DND-41 (cell line): ENCODE measurements at places on chromosomes 4 and X.

GRCh38 chr4:156659983-156660382 is 311.6 kb downstream of the PDGFC start:
- DNase-seq = no peak

- DNase-seq = no peak
Observed at GRCh38 chr4:109302361-109303139, at the start of gene COL25A1. Gene COL25A1, minus strand, starts transcription at chr4:109302658.

DNA sequence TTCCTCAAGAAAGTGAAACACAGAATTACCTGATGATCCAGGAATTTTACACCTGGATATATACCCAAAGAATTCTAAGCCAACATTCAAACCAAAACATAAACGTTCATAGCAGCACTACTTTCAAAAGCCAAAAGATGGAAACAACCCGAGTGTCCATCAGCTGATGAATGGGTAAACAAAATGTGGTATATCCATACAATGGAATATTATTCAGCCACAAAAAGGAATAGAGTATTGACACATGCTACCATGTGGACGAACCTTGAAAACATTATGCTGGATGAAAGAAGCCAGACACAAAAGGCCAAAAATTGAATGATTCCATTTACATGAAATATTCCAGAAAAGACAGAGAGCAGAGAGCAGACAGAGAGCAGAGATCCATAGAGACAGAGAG is 52.0 kb downstream of the IRF2 start:
- no peak for DNase-seq

- peak; percentile 80 for DNase-seq
Observed at GRCh38 chr4:153521478-153521877, 55.3 kb downstream of the TMEM131L start.

- DNase-seq = no peak
Observed at GRCh38 chr4:139760567-139760966, 94.9 kb downstream of the MGST2 start.

DNA sequence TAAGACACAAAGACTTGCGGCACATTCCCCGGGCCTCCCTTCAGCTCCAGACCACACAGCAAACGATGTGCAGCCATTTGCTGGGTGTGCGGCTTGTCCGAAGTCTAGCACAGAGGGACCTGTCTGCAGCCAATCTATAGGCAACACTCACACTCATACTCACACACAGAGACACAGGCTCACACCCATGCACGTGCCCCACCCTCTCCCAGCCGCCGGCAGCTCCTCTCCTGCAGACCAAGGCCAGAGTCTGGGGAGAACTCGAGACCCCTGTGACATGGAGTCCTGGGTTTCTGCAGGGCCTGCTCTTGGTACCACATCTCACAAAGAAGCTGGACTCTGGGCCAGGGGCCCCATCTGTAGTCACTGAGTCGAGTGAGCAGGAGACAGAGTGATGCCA is 245.4 kb upstream of the PSAPL1 start:
- DNase-seq = no peak

- no peak for DNase-seq
Observed at GRCh38 chr4:122806981-122807679, 19.5 kb upstream of the FGF2 start.

- no peak for DNase-seq
Observed at GRCh38 chr4:76061982-76062381, 12.5 kb upstream of the ART3 start.

GRCh38 chr4:114163051-114163450 is 183.6 kb upstream of the ARSJ start:
- no peak for DNase-seq

DNA sequence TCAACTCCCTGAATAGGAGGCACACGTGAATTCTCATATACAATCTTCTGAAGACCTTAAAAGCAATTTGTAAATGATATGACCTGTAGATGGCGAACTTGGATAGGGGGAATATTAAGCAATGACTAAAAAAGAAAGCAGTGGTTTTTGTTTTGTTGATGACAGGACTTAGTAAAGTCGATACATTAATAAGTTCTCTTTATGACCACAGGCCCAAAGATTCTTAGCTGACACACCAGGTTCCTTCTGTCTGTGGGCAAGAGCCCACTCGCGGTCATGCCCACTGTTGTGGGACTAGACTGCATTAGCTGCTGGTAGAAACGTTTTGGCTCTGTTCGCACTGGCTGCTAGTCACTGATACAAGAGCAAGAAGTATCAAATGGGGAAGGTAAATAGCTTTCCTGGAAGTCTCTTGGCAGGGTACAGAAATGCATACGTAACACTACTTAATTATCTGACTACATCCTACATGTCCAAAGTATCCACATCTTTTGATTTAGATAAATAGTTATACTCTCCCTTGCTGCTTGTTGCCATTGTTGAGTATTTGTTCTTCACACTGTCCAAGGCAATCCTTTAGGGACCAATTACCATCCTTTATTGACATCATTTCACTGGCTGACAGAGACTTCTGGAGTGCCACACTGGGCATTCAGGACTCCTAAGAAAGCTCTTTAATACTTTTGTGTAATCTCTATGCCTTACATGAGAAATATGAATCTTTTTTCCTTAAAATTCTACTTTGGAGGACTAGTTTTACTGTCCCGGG is 31.0 kb downstream of the ALPK1 start:
- no peak for DNase-seq

GRCh38 chr4:165563851-165564250 is 185.0 kb downstream of the CPE start:
- DNase-seq = no peak

GRCh38 chrX:7158468-7158990 is 10.6 kb upstream of the PUDP start:
- DNase-seq = no peak

DNA sequence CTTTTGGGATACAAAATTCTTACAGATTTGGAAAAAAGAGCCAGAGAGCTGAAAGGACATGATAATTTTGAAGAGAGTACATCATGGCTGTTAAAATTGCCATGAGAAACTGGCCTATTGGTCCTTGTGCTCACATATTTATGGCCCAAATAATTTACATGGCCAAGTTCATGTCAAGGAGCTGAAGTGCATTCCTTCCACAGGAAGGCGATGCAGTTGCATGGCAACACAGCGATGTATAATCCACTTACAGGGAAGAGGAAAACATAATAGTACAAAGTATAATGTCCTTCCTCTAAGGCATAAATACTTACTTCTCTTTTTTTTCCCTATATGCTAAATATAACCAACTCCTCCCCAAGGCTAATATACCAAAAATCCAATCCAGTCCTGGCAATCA is 914.5 kb upstream of the AGA start:
- DNase-seq = no peak

DNA sequence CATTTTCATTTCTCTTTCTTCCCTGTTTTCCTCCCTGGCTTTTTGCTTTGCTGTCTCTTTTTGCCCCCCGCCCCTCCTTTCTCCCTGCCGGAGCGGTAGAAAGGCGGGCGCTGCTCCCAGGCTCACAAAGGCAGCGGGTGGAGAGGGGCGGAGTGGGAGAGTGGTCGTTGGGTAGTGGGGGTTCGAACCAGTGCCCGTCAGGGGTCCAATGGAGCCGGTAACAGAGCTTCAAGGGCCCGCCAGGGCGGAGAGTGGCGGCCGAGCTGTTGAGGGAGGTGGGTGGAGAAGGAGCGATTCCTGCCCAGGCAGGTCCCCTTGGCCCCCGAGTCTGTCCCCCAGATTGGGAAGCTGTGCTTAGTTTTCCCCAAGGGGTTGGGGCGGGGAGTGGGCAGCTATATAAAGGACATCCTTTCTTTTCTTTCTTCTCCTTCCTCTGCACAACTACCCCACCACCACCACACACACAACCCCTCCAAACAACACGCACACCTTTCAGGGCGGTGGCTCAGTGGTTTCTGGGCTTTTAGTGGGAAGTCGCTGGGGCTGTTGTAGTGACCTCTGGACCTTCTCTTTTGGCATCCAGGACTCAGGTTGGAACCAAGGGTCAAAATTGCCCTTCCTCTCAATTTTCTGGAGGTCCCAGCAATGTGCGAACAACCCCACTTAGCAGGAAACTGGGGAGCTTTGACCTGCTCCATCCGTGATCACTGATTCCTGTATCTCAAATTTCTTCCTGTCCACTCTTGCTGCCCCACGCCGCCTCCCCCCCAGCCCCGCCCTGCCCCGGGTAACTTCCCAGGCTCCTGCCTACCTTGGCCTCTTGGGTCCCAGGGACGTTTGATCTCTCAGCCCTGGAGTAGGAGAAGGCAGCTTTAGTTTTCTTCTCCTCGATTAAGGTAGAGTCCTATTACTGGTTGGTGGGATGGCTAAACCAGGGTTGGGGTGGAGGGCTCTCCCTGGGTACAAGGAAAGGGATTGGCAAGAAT is 1.9 kb downstream of the EFNB1 start:
- no peak for DNase-seq

DNA sequence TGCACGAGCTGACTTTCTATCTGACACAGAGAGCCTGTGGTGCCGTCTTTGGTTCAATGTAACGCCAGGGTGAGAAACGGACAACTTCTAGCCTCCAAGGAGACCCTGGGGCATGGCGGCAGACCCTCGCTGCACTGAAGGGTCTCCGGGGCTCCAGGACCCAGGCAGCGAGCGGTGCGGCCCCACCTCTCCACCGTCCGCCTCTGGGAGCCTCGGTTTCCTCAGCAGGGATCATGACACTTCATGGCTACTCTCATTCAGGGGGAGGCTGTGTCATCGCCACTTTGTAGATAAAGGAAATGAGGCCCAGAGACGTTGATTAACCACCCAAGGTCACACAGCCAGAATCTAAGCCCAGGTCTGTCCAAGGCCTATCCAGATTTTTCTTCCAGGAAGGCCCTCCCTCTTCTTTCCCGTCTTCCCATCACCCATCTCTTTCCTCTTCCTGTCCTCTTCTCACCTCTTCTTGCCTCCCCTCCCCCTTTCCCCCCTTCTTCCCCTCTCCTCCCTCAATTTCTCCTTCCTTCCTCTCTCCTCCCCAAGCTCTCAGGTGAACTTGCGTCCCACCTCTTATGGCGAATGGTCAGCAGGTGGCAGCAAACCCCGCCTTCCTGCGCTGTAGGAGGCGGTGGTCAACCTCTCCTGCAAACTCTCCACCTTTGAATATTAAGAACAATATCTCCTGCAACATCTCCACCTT is 69.3 kb upstream of the HMX1 start:
- no peak for DNase-seq

DNA sequence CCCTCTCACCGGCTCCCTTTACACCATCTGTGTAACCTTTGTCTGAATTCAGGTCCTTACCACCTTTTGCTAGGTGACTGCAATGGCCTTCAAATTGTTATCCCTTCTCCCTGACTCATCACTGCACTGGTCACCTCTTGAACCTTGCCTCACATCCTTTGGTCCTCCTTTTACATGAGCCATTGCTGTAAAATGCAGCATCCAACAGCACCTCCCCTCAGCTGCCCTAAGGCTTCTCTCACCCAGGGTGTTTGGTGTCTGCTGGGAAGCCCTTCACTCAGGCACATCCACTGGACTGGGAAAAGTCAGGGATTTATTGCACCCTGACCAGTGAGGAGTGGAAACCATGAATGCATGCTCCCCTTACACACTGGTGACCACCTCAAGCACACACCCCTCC is 192.5 kb upstream of the GATB start:
- DNase-seq = no peak

- DNase-seq = no peak
Observed at GRCh38 chr4:122514671-122515070, 58.1 kb upstream of the IL2 start.

DNA sequence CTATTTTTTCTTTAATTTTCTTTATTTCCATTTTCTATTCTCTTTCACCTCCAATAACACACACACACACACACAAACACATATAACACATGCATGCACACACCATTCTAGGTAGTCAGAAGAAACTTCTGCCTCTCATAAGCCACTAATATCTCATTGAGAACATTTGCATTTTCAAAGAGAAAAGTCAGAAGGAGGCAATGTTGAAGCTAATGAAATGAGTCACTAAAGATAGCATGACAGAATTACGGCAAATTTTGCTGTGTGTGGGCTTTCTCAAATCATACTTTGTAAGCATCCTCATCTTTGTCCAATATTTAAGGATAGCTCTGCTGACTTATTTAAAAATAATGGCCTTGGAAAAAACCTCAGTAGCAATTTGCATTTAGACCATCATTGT is 291.3 kb downstream of the GUCY2F start:
- no peak for DNase-seq

- no peak for DNase-seq
Observed at GRCh38 chrX:69277369-69277990, 112.2 kb upstream of the PJA1 start.

DNA sequence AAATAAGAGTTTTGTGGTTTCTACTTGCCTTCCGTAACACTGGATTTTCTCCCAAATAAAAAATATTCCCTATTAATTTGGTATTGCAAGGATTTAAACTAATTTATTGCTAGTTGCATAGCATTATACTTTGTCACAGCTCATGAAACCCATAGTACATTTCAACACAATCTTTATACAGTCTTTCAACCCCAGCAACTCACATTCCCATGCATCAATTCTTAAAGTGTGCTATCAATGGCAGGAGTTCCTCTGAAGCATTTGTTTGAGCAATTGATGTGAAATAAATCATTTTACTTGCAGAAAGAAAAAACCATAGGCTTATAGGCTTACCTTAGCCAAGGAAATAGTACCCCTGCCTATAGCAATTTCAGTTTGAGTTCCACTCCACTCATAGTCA is 251.9 kb downstream of the PAPSS1 start:
- DNase-seq = no peak

- no peak for DNase-seq
Observed at GRCh38 chrX:3599802-3600430, 113.5 kb downstream of the PRKX start.

- DNase-seq = no peak
Observed at GRCh38 chr4:148265627-148266026, 176.6 kb downstream of the NR3C2 start.

DNA sequence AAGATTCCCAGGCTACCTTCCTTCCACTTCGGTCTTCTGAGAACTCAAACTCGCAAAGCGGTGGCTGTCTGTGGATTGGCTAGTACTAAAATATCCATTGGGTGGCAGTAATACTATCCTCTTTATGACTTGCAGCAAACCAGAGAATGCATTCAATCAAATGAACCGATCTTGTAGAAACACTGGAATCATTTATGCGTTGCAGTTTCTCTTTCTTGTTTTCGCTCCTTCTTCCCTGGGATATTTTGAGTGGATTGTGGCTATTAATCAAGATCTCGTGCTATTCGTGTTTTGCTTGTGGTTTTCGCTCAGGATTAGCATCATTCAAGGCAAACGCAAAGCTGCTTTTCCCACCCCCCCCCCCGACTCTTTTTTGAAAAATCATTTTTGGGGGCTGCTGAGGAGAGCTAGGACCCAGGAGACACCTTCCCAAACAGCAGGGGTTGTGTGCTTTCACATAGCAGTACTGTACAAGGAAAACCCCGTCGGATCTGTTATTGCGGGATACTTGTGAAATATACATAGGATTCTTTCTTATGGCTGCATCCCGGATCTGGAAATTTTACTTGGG is at the start of gene IL1RAPL1:
Gene IL1RAPL1, plus strand, starts transcription at position 466 of the 571 bp plus-strand sequence.
- no peak for DNase-seq
